Activated CD4-positive, alpha-beta T cell treated with anti-CD3 and anti-CD28 coated beads for 36 hours (primary cell): ENCODE measurements at places on chromosomes 6 and 20. TPM values are rescaled to one million over a fixed set of nuclear protein-coding genes. Genes with fewer than 3 reads are reported as not detected.

GRCh38 chr6:109010705-109011102 is 83.9 kb downstream of the SESN1 start:
- H3K4me3 ChIP-seq = peak overlapping the region; percentile 5
- H3K36me3 ChIP-seq = no peaks in the 10 kb centered on the region
- no peak overlapping the region for H3K27ac ChIP-seq
- no peaks in the 10 kb centered on the region for H3K27me3 ChIP-seq
- no peak for DNase-seq
- peaks cover 64% of the 10 kb centered on the region for H3K4me1 ChIP-seq

The ZSCAN23 gene
- total RNA-seq = 1.9 TPM

GRCh38 chr6:83199173-83199862 is 6.2 kb downstream of the RWDD2A start:
- no peak for DNase-seq
- H3K4me1 ChIP-seq = peaks cover 7% of the 10 kb centered on the region
- peaks cover 7% of the 10 kb centered on the region for H3K36me3 ChIP-seq
- H3K4me3 ChIP-seq = no peak overlapping the region
- H3K27me3 ChIP-seq = no peaks in the 10 kb centered on the region

DNA sequence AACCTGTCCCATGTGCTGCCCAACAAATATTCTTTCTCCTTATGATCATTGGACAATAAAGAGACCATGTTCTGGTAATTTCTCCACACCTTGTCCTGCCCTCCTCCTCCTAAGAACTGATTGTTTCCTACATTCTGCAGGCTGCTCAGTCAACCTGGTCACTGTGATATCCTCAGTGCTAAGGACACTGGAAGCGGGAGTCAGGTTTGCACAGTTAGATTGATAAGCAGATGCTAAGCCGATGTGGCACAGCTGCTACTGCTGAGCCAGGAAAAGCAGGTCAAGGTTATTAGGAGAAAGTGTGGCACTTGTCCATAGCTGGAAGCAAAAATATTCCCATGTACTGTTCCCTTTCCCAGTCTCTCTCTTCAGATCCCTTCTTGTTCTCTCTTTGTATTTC is 154.8 kb downstream of the TFAP2B start:
- no peaks in the 10 kb centered on the region for H3K27me3 ChIP-seq
- no peak overlapping the region for H3K4me3 ChIP-seq
- no peak overlapping the region for H3K27ac ChIP-seq

- peak; percentile 74 for DNase-seq
- peaks cover 13% of the 10 kb centered on the region for H3K36me3 ChIP-seq
- H3K4me1 ChIP-seq = peaks cover 85% of the 10 kb centered on the region
- H3K27me3 ChIP-seq = no peaks in the 10 kb centered on the region
- H3K4me3 ChIP-seq = peak overlapping the region; percentile 38
These were observed 27.8 kb downstream of the PAQR8 start for GRCh38 chr6:52389626-52390360.

GRCh38 chr20:56723331-56723730 is 94.2 kb downstream of the TFAP2C start:
- H3K27me3 ChIP-seq = peaks cover 3% of the 10 kb centered on the region
- H3K4me3 ChIP-seq = no peak overlapping the region
- no peaks in the 10 kb centered on the region for H3K4me1 ChIP-seq
- H3K36me3 ChIP-seq = no peaks in the 10 kb centered on the region

The MRAP2 gene
- not detected for total RNA-seq

DNA sequence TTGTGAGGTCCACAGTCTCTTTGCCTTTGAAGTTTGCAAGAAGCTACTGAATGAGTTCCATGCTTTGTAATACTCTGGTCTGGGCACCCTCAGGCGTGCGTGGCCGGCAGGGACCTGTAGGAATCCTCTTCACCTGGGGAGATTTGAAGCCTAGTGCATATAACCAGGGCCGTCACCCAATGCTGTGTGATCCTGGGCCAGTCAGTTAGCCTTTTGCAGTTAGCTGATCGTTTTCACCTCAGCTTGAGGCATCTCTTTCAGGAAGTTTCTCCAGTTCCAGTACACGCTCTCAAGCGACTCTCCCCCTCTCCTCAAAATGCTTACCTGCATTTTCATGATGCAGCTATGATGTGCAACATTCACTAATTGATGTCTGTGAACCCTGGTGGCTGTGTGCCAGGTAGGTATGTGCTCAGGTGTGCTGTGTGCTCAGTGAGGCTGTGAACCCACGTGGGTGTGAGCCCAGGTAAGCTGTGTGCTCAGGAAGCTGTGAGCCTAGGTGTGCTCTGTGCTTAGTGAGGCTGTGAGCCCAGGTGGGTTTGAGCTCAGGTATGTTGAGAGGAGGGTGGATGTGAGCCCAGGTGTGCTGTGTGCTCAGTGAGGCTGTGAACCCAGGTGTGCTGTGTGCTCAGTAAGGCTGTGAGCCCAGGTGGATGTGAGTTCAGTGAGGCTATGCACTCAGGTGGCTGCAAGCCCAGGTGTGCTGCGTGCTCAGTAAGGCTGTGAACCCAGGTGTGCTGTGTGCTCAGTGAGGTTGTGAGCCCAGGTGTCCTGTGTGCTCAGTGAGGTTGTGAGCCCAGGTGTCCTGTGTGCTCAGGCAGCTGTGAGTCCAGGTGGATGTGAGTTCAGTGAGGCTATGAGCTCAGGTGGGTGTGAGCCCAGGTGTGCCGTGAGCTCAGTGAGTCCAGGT is 120.4 kb downstream of the PHACTR3 start:
- peaks cover 2% of the 10 kb centered on the region for H3K27me3 ChIP-seq
- H3K4me1 ChIP-seq = no peaks in the 10 kb centered on the region
- no peak overlapping the region for H3K4me3 ChIP-seq
- no peak for DNase-seq

The LINC00237 gene
- total RNA-seq = not detected

The FILIP1 gene
- not detected for total RNA-seq

DNA sequence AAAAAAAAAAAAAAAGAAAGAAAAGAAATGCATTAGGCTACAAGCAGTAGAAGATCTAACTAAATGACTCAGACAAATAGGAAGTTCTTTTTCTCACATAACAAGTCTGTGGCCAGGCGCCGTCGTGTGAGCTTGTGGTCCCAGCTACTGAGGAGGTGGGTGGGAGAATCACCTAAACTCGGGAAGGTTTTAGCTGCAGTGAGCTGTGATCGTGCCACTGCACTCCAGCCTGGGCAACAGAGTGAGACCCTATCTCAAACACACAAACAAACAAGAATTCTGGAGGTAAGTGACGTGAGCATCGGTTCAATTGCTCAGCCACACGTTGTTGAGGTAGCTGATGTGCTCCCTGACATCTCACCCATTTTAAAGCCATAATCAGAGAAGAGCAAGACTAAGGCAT is 37.9 kb upstream of the SLC23A2 start:
- H3K4me1 ChIP-seq = peaks cover 4% of the 10 kb centered on the region
- DNase-seq = peak; percentile 51
- H3K27me3 ChIP-seq = no peaks in the 10 kb centered on the region
- no peaks in the 10 kb centered on the region for H3K36me3 ChIP-seq
- no peak overlapping the region for H3K27ac ChIP-seq
- no peak overlapping the region for H3K4me3 ChIP-seq

- H3K4me3 ChIP-seq = peak overlapping the region; percentile 100
- peaks cover 62% of the 10 kb centered on the region for H3K36me3 ChIP-seq
- H3K27me3 ChIP-seq = no peaks in the 10 kb centered on the region
- peak; percentile 86 for DNase-seq
- peaks cover 58% of the 10 kb centered on the region for H3K4me1 ChIP-seq
These were observed 712 bp downstream of the RXRB start for GRCh38 chr6:33199687-33200218.

The NDRG3 gene
- total RNA-seq = 24.8 TPM

The POPDC3 gene
- not detected for total RNA-seq

The PFDN6 gene
- total RNA-seq = 65.4 TPM

DNA sequence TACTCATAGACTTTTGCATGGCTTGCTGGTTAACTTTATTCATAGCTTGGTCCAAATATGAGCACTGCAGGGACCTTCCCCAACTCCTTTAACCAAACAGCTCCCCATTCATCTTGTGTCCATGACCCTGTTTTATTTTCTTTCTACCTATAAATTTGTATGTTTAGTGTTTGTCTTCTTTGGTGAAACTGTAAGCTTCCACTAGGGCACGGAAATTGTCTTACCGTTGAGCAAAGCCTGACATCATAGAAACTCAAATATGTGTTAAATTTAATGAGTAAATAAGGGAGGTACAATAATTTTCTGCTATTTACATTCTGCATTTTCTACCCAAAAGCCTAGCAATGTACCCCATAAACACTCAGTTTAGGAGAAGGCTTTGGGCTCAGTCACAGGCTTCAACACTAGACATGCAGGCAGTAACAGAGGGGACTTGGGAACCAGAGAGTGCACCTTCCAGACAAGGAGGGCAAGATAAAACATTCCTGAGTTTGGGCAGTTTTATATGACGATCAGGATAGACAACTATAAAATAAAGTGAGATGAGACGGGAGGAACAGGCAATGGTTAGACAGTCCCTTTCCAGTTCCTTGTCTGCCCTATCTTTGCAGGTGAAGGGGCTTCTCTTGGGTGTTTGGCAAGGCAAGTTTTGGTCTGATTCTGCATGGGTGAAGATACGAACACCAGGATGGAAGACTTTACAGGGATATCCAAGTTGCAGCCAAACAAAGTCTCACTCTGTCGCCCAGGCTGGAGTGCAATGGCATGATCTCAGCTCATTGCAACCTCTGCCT is 46.2 kb upstream of the ZNF217 start:
- peaks cover 47% of the 10 kb centered on the region for H3K4me1 ChIP-seq
- H3K4me3 ChIP-seq = no peak overlapping the region
- H3K27me3 ChIP-seq = no peaks in the 10 kb centered on the region
- no peak for DNase-seq
